ENCODE measurements at places on chromosomes 7 and 10.

GRCh38 chr7:13197501-13197900 lies 510.1 kb downstream of the ARL4A start:
- DNase-seq, result no peak

- no peak for DNase-seq
Observed at GRCh38 chr10:130022086-130022485, 58.0 kb upstream of the EBF3 start.

GRCh38 chr10:84590327-84591193 lies 262.2 kb downstream of the CCSER2 start:
- no peak for DNase-seq

- DNase-seq, result no peak
Observed at GRCh38 chr10:116171505-116171904, 101.5 kb downstream of the GFRA1 start.

- no peak for DNase-seq
Observed at GRCh38 chr7:66937940-66938339, 16.9 kb downstream of the TMEM248 start.

DNA sequence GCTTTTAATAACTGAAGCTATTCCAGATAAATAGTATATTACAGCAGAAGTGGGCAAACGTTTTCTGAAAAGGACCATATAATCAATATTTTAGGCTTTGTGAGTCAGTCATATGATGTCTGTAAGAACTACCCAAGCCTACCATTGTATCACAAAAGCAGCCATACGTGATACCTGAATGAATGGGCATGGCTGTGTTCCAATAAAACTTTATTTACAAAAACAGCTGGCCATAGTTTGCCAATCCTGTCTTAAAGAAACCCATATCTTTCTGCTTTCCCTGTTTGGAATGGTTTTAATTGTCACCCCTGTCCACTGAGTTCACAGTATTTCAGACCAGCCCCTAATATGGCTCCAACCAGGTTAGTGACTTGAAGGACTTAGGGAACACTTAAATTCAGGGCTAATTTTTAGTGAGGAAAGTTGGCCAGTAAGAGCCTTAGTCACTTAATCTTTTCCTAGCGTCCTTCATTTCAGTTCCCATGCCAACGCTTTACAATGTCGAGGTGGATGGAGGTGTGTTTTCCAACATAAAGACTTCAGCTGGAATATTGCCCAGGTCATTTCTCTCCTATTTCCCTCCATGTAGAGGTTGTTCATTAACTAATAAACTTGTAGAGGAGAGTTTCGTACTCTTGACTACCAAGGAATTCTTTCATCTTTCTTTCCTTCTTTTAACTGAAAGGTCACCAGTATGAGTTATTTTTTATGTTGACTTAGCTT lies 184.5 kb downstream of the TRIL start:
- DNase-seq, result no peak

DNA sequence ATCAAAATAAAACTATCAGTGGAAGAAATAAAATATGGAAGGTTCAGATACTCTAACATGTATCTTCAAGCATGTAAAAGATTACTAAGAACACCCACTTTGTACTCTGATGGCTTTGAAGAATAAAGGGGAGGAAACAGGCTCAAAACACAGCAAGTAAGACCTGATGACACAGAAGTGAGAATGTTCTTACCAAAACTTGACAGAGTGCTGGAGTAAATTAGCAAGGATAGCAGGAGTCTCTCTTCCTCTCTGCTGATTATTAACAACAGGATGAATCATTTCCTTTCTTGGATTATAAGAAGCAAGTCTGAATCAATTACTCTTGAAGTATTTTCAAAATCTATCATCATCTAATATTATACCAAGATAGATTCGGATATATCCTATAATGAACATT lies 47.5 kb downstream of the GLI3 start:
- no peak for DNase-seq

- DNase-seq, result no peak
Observed at GRCh38 chr7:78083476-78084120, 285.0 kb downstream of the PHTF2 start.

- no peak for DNase-seq
Observed at GRCh38 chr7:491958-492713, 27.5 kb downstream of the PDGFA start.

- DNase-seq, result no peak
Observed at GRCh38 chr10:58282615-58283014, 13.7 kb downstream of the CISD1 start.

GRCh38 chr10:101482568-101482967 lies 105.5 kb downstream of the POLL start:
- DNase-seq, result no peak

DNA sequence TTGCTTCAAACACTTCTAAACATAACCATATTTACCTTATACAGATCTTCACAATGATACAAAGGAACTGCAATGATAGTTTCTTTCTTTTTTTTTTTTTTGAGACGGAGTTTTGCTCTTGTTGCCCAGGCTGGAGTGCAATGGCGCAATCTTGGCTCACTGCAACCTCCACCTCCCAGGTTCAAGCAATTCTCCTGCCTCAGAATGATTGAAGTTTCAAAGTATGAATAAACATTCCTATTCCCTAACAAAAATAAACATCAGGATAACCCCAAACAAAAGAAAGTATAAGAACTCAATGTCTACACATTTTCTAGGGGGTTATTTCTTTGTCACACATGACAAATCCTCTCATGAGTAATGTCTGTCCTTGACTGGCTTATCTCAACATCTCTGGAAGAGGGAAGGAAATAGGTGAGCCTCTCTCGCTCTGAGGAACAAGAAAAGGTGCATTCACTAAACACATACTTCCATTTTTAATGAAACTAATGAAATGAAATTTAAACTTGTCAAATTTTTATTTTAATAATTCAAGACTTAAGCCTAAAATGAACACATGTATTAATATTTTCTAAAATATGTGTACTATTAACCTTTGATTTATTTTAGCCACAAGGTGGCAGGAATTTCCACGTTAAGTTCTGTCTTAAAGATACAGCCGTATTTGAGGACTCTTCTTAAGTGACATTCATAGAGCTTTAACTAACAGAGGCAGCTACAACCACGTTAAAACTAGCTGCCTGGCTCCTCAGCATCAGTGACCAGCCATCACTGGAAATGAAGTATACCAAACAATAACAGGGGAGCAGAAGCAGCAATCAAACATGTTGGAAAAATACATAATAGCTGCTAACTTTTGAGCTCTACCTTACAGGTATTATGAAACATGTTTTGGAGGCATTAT lies 58.3 kb downstream of the MALSU1 start:
- DNase-seq, result no peak

DNA sequence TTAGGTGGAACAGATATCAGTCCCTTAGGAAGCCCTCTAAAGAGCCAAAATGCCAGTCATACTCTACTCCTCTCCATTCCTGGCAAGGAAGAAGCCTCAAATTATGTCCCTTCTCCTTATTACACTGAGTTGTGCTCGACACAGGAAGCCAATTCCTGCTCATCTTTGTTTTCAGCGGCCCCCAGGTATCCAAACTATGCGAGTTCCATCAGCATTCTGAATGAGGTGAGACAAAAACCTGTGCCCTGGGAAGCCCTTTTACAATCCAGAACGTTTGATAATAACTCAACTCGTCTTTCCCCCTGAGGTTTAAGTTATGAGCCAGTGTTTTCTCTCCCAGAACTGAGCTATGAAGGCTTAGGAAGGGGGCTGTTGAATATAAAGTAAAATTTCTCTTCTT lies 580.5 kb downstream of the NXPH1 start:
- DNase-seq, result no peak

DNA sequence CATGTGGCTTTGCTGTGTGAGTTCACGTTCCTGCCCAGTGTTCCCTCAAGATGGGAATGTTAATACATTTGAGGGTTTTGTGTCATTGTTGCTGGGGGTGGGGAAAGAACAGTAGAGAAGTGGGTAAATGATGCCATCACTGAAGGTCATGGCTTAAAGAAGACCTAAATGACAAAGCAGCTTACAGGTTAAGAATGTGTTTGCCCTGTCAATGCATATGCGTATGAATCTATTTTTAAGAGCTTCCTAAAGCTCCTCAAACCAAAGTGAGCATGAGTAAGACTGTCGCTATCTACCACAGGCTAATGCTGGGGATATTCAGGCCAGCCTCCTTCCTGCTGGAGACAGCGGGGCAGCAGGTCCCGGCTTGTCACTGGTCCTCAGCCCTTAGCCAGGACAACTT lies 162.9 kb downstream of the CREB5 start:
- DNase-seq, result no peak

DNA sequence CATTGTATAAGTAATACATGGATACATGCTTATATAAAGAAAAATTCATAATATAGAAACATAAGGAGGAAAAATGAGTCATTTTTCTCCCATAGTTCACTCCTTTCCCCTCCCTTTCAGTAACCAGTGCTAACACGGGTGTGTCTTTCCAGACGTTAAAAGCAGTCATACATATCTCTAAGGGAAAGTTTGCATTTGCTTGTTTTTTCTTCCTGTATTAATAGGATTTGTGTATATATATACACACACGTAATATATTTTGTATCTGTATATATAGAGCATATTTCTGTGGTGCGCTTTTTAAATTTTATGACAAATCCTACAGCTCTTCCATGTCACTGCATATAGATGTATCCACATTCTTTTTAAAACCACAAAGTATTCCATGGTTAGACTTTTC lies 78.8 kb downstream of the RALA start:
- DNase-seq, result no peak

- DNase-seq, result no peak
Observed at GRCh38 chr7:139889186-139889871, 60.3 kb downstream of the TBXAS1 start.

GRCh38 chr10:17026686-17027485 lies 102.7 kb downstream of the CUBN start:
- no peak for DNase-seq

- DNase-seq, result no peak
Observed at GRCh38 chr7:4878336-4879335, 4.9 kb downstream of the RADIL start.

DNA sequence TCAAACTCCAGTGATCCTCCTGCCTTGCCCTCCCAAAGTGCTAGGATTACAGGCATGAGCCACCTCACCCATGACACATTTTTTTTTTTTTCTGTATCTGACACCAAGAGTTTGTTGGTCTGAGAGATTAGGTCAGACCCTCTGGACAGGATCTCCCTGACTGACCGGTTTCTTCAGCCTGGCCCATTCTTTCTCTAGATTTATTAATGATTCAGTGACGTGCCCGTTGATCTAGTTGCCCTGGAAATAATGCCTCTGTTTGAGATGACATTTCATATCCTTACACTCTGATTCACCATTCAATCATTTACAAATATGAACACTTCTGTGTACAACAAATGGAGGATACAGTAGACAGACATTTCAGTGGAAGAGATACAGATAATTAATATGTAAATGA lies 1.4 kb upstream of the ZNF212 start:
- no peak for DNase-seq

DNA sequence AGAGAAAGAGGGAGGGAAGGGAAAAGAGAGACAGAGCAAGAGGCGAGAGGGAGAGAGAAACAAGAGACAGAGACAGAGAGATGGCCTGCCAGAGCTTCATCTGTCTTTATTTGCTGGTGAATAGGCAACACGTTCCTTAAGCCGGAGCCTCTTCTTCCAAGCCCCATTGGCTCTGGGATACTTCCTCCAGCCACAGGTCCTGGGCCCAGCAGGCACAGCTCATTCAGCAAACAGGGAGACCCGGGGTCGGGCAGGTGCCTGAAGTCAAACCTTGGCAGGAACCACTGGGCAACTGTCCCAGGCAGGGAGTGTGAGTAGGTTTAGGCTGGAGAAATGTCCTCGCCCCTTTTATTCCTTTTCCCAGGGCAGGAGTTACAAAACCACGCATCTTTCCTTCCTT lies 68.2 kb downstream of the MYL10 start:
- no peak for DNase-seq

- DNase-seq, result no peak
Observed at GRCh38 chr7:70589010-70589409, 542.9 kb upstream of the GALNT17 start.

Measured in thoracic aorta (tissue), 2 donors.